ENCODE measurements at places on chromosomes 2 and 18. TPM values are rescaled to one million over a fixed set of nuclear protein-coding genes. Genes with fewer than 3 reads are reported as not detected.

Gene WDR12
- 58.6 TPM for total RNA-seq

Gene SERPINB4
- not detected for total RNA-seq

Gene UGT1A1
- total RNA-seq, result not detected

Gene GAREM2
- total RNA-seq, result 15.1 TPM

Gene TLX2
- total RNA-seq, result not detected

Gene MAB21L4
- not detected for total RNA-seq

Gene BCS1L
- 23.4 TPM for total RNA-seq

Gene GAL3ST2
- total RNA-seq, result 0.09 TPM

Gene SCYGR4
- not detected for total RNA-seq

Gene MBD2
- total RNA-seq, result 36.5 TPM

- peak; percentile 28 for DNase-seq
- peaks cover 6% of the 10 kb centered on the region for H3K27me3 ChIP-seq
- H3K4me1 ChIP-seq, result peaks cover 28% of the 10 kb centered on the region
These were observed 28.3 kb upstream of the TOGARAM2 start for GRCh38 chr2:28952836-28953211.

DNA sequence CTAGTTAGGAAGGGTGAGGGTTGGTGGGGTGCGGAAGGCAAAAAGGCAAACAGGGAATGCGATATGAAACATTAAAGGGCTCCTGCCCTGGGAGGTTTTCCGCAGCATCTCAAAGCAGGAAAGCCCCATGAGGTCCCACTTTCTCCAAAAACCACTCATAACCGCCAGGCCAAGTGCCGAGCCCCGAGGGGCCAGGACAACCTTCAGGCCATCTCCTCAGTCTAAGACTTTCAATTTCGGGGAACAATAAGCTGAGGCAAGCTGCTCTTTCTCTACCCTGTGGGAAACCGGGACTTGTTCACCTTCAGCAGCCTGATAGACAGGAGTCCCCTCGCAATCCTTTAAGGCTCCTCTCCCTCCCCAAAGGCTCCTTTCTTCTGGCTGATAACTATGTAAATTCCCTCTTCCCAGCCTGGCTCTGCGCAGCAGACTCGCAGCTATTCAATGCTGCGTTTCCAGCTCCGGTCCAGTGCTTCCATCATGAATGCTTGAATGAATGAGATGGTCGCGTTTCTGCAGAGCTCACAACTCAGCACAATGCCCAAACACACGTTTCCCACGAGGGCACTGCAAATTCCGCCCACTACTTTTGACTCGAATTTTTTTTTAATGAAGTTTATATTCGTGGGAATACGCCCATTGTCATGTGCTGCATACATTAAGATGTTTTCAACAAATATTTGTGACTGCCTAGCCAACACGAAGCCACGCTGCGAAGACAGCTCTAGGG is 1.4 kb downstream of the LAMA1 start:
- no peaks in the 10 kb centered on the region for H3K36me3 ChIP-seq
- H3K27me3 ChIP-seq, result no peaks in the 10 kb centered on the region
- H3K4me1 ChIP-seq, result peaks cover 14% of the 10 kb centered on the region
- H3K27ac ChIP-seq, result peak overlapping the region; percentile 39
- H3K4me3 ChIP-seq, result peak overlapping the region; percentile 95
- DNase-seq, result peak; percentile 90

DNA sequence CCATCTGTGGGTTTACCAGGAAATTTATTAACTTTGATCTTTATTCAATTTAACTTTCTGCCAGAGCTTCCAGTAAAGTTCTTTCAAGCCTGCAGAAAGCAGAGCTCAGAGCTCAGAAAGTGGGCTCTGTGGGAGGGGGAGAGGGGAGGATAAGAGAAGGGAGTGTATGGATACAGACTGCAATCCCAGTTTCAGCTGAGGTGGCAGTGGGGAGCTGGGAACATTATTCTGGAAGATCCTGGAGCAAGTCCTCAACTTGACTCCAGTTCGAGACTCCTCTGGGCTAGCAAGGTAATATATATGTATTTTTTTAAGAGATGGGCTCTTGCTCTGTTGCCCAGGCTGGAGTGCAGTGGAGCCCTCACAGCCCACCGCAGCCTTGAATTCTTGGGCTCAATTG is 108.9 kb upstream of the NABP1 start:
- no peaks in the 10 kb centered on the region for H3K27me3 ChIP-seq
- H3K4me3 ChIP-seq, result no peak overlapping the region
- peak; percentile 24 for DNase-seq
- H3K4me1 ChIP-seq, result peaks cover 14% of the 10 kb centered on the region
- no peaks in the 10 kb centered on the region for H3K36me3 ChIP-seq

DNA sequence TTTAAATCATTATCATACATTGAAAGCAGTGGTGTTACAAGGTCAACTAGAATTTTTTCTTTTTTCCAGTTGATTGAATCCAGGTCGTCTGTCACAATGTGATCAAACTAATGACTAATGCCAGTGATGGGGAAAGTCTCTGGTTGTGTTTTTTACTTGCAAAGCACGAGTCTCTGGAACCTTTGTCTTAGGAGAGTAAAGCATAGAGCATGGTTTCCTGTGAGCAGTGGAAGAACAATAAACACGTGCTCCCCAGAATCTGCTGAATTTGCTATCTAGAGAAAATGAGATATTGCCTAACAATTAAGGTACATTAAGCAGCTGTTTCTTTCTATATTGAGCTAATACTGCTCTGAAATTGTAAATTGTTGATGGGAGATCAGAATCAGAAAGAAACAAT is 1332.4 kb upstream of the TMEFF2 start:
- DNase-seq, result no peak
- no peaks in the 10 kb centered on the region for H3K27me3 ChIP-seq
- no peaks in the 10 kb centered on the region for H3K36me3 ChIP-seq
- no peak overlapping the region for H3K27ac ChIP-seq

DNA sequence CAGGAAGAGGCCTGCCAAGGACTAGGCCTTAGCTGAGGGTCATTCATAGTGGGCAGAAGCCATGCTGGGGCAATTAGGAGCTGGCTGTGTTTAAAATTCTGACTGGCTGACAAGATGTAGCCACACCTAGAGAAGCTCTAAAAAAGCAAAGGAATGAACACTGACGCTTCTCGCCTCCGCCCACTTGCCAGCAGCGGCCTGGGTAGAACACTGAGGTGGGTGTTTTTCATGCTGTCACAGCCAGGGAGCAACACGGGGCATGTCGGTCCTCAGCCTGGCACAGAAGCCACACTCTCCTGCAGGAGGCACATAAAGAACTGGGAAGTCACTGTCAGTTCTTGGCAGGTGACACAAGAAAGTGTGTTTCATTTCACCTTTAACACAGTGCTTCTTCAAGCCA is 10.4 kb downstream of the CHST10 start:
- H3K4me3 ChIP-seq, result no peak overlapping the region
- no peak for DNase-seq
- H3K27me3 ChIP-seq, result no peaks in the 10 kb centered on the region
- H3K36me3 ChIP-seq, result no peaks in the 10 kb centered on the region
- H3K4me1 ChIP-seq, result peaks cover 26% of the 10 kb centered on the region
- no peak overlapping the region for H3K27ac ChIP-seq

- peaks cover 8% of the 10 kb centered on the region for H3K4me1 ChIP-seq
- no peak overlapping the region for H3K4me3 ChIP-seq
- H3K27ac ChIP-seq, result no peak overlapping the region
- H3K36me3 ChIP-seq, result no peaks in the 10 kb centered on the region
These were observed 26.5 kb downstream of the NFATC1 start for GRCh38 chr18:79422022-79422782.

GRCh38 chr2:204365811-204366210 is 179.5 kb upstream of the PARD3B start:
- no peak overlapping the region for H3K27ac ChIP-seq
- H3K36me3 ChIP-seq, result no peaks in the 10 kb centered on the region
- H3K4me1 ChIP-seq, result peaks cover 5% of the 10 kb centered on the region
- no peak overlapping the region for H3K4me3 ChIP-seq

- peaks cover 15% of the 10 kb centered on the region for H3K4me1 ChIP-seq
- H3K27me3 ChIP-seq, result no peaks in the 10 kb centered on the region
- no peak overlapping the region for H3K27ac ChIP-seq
- H3K36me3 ChIP-seq, result no peaks in the 10 kb centered on the region
- DNase-seq, result peak; percentile 27
- H3K4me3 ChIP-seq, result no peak overlapping the region
These were observed 82.8 kb downstream of the SLC25A12 start for GRCh38 chr2:171811245-171811628.

DNA sequence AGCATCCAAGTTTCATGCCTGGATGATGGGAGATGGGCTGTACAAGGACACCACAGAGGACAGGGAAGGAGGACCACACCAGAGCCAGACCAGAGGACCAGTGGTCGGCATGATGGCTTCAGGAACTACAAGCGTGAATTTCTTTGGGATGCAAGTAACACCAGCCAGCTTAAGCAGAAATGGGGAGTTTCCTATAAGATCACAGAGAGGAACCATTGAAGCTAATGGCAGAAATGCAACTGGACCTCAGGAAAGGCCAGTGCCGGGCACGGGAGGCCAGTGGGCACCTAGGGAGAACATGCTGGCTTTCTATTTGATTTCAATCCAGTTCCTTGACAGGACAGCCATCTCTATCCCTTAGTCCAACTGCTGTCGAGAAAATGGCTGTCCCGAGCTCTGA is 145.4 kb downstream of the SH3BP4 start:
- peaks cover 8% of the 10 kb centered on the region for H3K4me1 ChIP-seq
- no peak overlapping the region for H3K4me3 ChIP-seq
- H3K36me3 ChIP-seq, result no peaks in the 10 kb centered on the region
- DNase-seq, result no peak
- no peaks in the 10 kb centered on the region for H3K27me3 ChIP-seq

DNA sequence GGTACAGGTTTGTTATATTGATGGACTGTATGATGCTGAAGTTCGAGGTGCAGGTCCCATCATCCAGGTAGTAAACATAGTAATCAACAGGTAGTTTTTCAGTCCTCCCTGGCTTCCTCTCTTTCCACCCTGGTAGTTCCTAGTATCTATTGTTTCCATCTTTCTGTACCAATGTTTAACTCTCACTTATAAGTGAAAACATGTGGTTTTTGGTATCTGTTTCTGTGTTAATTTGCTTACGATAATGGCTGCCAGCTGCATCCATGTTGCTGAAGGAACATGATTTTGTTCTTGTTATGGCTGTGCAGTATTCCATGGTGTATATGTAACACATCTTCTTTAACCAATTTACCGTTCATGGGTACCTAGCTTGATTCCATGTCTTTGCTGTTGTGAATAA is 69.6 kb upstream of the LRRTM1 start:
- H3K4me1 ChIP-seq, result peaks cover 12% of the 10 kb centered on the region
- H3K4me3 ChIP-seq, result no peak overlapping the region
- H3K36me3 ChIP-seq, result no peaks in the 10 kb centered on the region
- H3K27ac ChIP-seq, result no peak overlapping the region
- no peaks in the 10 kb centered on the region for H3K27me3 ChIP-seq
- no peak for DNase-seq

GRCh38 chr18:54004828-54005227 is 219.6 kb downstream of the MBD2 start:
- no peaks in the 10 kb centered on the region for H3K4me1 ChIP-seq
- no peak overlapping the region for H3K4me3 ChIP-seq
- no peak for DNase-seq
- no peaks in the 10 kb centered on the region for H3K36me3 ChIP-seq
- H3K27ac ChIP-seq, result no peak overlapping the region

- DNase-seq, result no peak
- H3K4me3 ChIP-seq, result no peak overlapping the region
- H3K27ac ChIP-seq, result no peak overlapping the region
These were observed 45.8 kb downstream of the CYBRD1 start for GRCh38 chr2:171568089-171568488.

DNA sequence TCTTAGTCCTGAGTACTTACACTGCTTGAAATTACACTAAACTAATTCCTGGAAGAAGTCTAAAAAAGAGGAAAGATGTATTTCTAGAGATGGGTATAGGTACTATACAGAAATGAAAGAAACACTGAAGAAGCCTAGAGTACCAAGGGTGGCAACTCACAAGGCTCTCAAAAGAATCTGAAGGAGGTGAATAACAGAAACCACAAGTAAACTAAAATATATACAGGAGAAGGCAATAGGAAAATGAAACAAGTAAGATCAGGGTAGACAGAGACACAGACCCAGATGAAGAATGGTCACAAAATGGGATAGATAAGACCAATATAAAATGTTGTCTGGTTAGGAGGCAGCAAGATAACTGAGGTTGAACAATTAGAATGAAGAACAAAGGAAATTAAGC is 59.9 kb downstream of the USP37 start:
- DNase-seq, result no peak
- no peaks in the 10 kb centered on the region for H3K27me3 ChIP-seq
- H3K27ac ChIP-seq, result no peak overlapping the region
- H3K4me1 ChIP-seq, result no peaks in the 10 kb centered on the region

GRCh38 chr2:153873052-153874048 is 1.6 kb downstream of the GALNT13 start:
- no peak overlapping the region for H3K27ac ChIP-seq
- H3K27me3 ChIP-seq, result peaks cover 53% of the 10 kb centered on the region
- peak; percentile 80 for DNase-seq
- no peaks in the 10 kb centered on the region for H3K36me3 ChIP-seq
- peaks cover 13% of the 10 kb centered on the region for H3K4me1 ChIP-seq

- H3K27ac ChIP-seq, result no peak overlapping the region
- no peak for DNase-seq
- H3K4me1 ChIP-seq, result peaks cover 21% of the 10 kb centered on the region
- no peak overlapping the region for H3K4me3 ChIP-seq
- H3K36me3 ChIP-seq, result peaks cover 6% of the 10 kb centered on the region
- H3K27me3 ChIP-seq, result no peaks in the 10 kb centered on the region
These were observed 81.5 kb upstream of the DAPL1 start for GRCh38 chr2:158713523-158714138.

- no peaks in the 10 kb centered on the region for H3K4me1 ChIP-seq
- DNase-seq, result no peak
- H3K36me3 ChIP-seq, result no peaks in the 10 kb centered on the region
- H3K27me3 ChIP-seq, result no peaks in the 10 kb centered on the region
- H3K4me3 ChIP-seq, result no peak overlapping the region
- H3K27ac ChIP-seq, result no peak overlapping the region
These were observed 30.5 kb upstream of the SNED1 start for GRCh38 chr2:240967681-240968621.

GRCh38 chr18:77164763-77165485 is 32.3 kb upstream of the MBP start:
- peaks cover 26% of the 10 kb centered on the region for H3K4me1 ChIP-seq
- DNase-seq, result no peak
- no peak overlapping the region for H3K27ac ChIP-seq
- H3K27me3 ChIP-seq, result no peaks in the 10 kb centered on the region

DNA sequence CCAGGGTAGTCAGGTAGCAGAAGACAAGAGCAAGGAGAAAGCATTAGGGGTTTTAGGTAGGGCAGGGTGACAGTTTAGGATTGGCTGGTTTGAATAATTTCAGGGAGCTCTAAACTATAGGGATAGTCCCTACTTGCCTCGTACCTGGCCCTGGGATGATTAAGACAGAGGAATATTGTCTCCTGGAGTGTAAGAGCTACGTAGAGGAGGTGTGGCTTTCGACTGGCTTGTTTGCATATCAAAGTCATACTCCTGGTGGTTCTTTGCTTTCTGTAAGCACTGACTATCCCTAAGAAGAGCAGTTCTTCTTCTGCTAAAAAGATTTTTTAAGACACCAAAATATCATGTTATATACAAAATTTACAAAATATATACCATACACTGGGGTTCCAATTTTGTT is 1867.4 kb downstream of the SUCLG1 start:
- H3K36me3 ChIP-seq, result no peaks in the 10 kb centered on the region
- H3K4me1 ChIP-seq, result peaks cover 5% of the 10 kb centered on the region
- H3K4me3 ChIP-seq, result no peak overlapping the region
- no peak overlapping the region for H3K27ac ChIP-seq
- DNase-seq, result no peak
